NCI-H460 (cell line): ENCODE measurements at places on chromosomes 3 and 15.
A peak's percentile ranks its signal among the peaks of the same experiment; 100 is the strongest.

- DNase-seq = peak; percentile 55
Measured at GRCh38 chr15:78638658-78639314, 2.2 kb downstream of the CHRNB4 start.

GRCh38 chr15:74868059-74868458 is 5.1 kb downstream of the SCAMP2 start:
- DNase-seq = no peak

DNA sequence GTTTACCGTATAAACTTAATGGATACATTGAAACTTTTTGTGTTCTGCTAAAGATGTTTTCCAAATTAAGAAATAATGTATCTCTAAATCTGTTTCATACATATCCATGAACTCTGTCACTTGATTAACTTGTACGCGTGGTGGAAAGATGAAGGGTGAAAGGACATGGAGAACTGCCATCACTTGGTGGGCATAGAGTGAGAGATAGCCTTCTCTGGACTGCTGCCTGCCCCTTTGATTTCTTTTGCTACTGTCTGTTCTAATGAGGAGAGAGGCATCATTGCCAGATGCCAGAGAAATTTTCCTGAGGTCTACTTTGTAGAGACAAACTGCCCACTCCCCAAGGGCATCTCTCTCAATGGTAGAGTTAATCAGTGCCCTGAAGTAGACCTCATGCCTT is 120.5 kb downstream of the SLMAP start:
- no peak for DNase-seq

- DNase-seq = no peak
Measured at GRCh38 chr15:94287794-94288246, 56.5 kb downstream of the MCTP2 start.

DNA sequence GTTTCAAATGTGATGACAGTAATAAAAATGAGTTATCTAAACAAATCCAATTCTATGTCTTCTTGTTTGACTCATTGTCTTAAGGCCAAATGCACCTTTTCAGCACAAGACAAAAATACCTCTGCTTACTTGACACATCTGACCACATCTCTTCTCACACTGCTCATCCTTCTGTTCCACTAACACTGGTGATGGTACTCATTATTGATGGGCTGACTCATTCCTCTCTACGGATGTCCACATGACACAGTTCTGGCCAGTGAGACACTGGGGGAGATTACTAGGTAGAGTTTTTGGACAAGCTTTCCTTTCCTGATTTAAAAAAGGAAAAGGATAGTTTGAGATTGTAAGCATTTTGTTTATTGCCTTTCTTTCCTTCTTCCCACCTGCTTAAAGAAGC is 410.6 kb upstream of the THRB start:
- no peak for DNase-seq

DNA sequence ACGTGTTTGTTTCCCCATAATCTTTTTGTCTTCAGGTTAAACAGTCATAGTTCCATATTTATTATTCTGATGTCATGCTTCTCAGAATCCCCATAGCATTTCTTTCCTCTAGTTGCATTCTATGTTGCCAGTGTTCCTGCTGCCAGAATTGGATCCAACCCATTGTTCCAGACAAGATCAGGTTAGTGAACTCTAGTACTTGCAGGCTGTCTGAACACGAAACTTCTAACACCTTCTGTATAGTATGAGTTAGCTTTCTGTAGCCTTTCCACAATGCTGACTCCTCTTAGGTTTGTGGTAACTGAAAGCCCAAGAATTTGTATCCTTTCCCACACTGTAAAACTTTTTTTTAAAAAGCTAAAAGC is 88.0 kb upstream of the ROPN1 start:
- DNase-seq = no peak
